ENCODE measurements at places on chromosomes 2 and 18.

GRCh38 chr2:101354420-101355311 lies 32.6 kb downstream of the CREG2 start:
- ATAC-seq: no peak

DNA sequence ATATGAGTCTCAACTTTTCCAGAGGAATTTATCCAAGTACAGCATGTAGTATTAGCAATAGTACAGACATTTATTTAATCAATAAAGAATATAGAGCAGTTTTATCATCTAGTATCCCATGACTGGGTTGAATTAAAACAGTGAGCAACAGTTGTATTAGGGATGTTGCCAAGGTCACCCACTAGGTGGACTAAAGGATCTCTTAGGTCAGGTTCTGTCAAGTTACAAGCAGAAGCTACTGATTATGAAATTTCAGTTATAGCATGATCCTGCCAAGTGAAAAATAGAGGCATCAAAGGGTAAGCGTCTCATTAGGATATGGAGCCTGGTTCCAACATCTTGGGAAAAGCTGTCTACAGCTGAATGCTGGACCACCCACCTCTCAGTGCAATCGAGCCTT lies 52.1 kb upstream of the LAPTM4A start:
- ATAC-seq: no peak

DNA sequence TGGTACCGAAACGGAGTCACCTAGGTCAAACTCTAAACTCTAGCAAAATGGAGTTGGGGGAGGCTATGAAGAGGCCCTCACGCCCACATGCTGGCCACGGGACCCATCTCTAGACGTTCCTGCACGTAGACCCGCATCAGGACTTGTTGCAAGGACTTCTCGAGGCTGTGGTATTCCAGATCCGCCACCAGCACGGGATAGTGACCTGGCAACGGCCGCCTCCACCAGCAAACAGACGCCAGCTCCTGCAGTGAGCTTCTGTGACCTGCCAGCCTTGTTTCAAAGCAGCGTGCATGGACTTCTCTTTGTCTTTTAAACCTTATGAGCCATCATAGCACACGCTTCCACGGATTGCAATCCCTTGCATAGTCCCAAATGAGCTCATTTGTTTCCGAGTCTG lies 40.3 kb upstream of the RALBP1 start:
- no peak for ATAC-seq

- no peak for ATAC-seq
These were observed 103.4 kb downstream of the NRP2 start for GRCh38 chr2:205785507-205786260.

GRCh38 chr18:2535419-2535910 lies 35.8 kb downstream of the METTL4 start:
- ATAC-seq: no peak

DNA sequence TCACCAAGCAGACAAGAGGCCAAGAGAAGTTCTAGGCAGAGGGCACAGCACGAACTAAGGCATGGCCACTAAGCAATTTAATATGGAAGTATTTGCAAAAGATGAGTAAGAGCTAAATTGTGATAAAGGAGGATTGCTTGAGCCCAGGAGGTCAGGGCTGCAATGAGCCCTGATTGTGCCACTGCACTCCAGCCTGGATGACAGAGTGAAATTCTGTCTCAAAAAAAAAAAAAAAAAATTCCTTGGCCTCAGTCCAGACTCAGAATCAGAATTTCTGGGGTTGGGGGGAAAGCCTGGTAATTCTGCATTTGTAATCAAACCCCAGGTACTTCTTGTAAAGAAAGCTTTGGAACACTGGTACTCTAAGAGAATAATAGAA lies 46.8 kb upstream of the RTN4 start:
- peak; percentile 53 for ATAC-seq
